CD4-positive, alpha-beta T cell treated with Interleukin-10 for 1 hour (primary cell): ENCODE measurements at places on chromosomes 4 and X.

- no peak for DNase-seq
Measured at GRCh38 chrX:44305921-44306320, 37.6 kb downstream of the EFHC2 start.

GRCh38 chr4:145815626-145816025 is 123.0 kb downstream of the ZNF827 start:
- DNase-seq, result no peak

DNA sequence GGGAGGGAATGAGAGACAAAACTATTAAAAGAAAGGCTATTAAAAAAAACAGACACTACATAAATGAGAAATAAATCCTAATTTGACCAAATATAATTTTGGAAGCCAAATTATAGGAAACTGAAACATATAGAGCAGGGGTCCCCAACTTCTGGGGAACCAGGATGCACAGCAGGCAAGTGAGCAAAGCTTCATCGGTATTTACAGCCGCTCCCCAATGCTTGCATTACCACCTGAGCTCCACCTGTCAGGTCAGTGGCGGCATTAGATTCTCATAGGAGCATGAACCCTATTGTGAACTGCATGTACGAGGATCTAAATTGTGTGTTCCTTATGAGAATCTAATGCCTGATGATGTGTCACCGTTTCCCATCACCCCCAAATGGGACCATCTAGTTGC is 28.4 kb downstream of the ABCG2 start:
- DNase-seq, result no peak

GRCh38 chrX:149570668-149571067 is 16.6 kb downstream of the MAGEA9B start:
- DNase-seq, result no peak
